Cortex of kidney (tissue), 1 donor: ENCODE measurements at places on chromosomes 6 and 20.

DNA sequence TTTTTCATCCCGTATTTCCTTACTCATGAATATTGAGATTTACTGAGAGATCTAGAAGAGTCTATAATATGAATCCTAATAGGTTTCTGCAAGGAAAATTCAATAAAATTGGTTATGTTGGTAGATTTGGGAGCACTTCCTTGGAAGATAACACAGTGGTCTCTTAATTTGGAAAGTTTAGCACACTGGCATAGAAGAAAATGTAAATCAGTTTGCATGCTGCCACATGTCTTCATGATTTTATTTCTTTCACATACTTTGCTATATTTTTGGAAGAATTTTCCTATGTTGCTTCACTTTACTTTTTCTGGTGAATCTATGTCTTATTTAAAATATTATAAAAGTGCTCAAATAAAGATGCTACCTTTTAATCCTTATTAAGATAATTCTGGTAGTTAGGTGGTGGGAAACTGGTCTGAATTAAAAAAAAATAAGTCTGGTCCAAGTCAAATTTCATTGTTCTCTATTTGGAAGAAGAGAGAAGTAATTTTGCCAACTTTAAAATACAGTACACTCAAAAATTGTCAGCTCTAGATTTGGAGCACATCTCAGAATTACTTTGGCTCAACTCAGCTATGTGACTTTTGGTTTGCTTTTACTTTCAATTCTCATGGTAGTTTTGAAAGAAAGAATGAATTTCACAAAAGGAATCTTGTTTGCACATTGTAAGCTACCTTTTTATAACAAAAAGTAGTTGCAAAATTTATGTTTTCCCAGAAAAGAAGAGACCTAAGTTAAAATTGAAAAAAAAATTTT is 197.3 kb downstream of the CENPW start:
- no peak for DNase-seq

- DNase-seq = no peak
These were observed 217.3 kb downstream of the ARID1B start for GRCh38 chr6:156994215-156995076.

GRCh38 chr6:81895511-81896185 is 143.2 kb upstream of the TENT5A start:
- DNase-seq = no peak

- no peak for DNase-seq
These were observed 5.3 kb upstream of the SERPINB6 start for GRCh38 chr6:2976571-2977085.

DNA sequence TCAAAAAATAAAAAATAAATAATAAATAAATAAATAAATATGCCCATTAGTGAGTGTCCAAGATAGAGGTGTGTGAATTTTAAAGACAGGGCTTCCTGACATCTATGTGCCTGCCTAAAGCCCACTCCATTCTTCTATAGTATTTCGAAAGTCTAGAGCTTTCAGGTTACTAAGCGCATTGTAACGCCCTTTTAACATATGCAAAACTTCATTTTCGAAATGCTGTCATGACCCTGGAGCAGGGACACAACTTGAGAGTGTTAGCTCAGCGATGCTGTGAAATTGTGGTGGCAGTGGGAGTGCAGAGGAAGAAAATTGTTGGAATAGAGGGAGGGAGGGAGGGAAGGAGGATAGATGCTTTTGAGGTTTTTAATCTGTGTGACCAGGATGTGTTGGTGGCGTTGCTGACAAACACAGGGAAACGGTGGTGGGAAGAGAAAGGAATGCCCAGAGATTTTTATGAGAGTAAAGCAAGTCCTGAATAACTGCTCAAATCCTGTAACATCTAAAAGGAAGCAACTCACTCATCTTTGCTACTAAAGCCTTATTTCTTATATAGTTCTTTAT is 169.3 kb downstream of the ARID1B start:
- no peak for DNase-seq

- DNase-seq = no peak
These were observed 2.9 kb upstream of the CHRNA4 start for GRCh38 chr20:63363981-63364561.

- no peak for DNase-seq
These were observed 19.0 kb downstream of the PACSIN1 start for GRCh38 chr6:34484899-34485298.

GRCh38 chr6:113909224-113909856 is 52.2 kb downstream of the MARCKS start:
- no peak for DNase-seq

DNA sequence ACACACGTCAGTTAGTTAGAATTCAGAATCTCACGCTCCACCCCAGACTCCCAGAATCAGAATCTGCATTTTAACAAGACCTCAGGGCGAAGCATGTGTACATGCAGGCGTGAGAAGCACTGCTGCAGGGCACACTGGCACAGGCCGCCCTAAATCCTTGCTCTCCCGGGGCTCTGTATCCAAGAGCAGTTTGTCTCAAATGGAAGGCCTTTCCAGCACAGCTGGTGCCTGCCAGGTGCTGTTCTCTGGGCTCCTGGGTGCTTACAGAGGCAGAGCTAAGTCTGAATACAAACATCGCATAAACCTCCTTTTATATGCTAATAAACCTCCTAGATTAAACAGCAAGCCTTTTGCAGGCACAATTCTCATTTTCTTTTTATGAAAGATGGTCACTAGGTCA is 119.1 kb upstream of the CD93 start:
- DNase-seq = no peak

DNA sequence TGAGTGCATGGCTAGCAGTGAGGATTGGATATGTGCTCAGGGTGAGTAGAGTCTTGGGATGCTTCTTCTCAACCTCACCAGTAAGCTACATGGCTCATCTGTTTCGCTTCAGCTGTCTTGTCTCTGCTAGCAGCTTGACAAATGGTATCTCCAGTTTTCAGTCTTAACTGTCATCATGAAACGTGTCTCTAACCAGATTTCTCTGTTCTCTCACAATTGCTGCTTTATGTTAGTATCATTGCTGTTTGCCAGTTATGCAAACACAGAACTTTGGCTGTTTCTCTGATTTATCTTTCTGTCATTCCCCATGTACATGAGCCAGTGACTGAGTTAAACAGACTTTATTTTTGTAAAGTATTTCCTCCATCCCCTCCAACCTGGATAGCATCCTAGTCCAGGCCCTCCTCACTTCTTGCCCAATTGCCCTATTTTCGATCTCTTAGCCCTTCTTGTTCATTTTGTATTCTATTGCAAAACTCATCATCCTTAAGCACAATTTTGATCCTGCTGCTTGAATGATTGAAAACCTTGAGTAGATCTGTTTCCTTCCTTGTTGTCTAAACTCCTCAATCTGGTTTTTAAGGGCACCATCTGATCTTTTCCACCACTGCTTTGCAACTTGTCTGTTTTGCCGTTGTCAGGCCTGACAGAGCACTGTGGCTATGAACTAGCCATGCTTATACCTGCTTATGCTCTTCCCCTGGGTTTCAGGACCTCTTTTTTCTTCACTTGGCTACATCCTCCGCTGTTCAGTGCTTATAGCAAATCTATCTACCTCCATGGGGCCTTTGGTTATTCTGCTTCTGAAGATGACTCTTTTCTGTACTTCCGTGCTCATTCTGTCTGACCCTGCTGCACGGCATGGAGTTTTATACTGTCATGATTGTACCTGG is 37.7 kb upstream of the ADIG start:
- DNase-seq = no peak

- no peak for DNase-seq
These were observed 15.5 kb downstream of the SIM1 start for GRCh38 chr6:100449239-100449691.

- no peak for DNase-seq
These were observed 24.1 kb downstream of the SCP2D1 start for GRCh38 chr20:18837718-18838117.

DNA sequence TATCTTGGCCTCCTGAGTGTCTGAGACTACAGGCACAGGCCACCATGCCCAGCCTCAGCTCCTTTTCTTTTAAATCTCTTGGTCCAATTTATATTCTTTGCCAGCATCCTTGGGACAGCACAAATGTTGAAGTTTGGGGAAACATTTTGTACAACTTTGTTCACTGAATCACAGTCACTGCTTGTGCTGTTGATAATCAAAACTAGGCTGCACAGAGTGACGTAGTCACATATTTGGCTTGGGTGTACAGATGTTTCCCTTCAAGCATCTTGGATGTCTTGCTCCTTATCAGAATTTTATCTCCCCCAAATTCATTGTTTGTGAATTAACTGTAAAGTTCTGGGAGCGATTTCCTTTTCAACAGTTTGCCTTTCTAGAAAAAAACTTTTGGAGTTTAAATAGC is 17.9 kb downstream of the CARMIL1 start:
- no peak for DNase-seq

DNA sequence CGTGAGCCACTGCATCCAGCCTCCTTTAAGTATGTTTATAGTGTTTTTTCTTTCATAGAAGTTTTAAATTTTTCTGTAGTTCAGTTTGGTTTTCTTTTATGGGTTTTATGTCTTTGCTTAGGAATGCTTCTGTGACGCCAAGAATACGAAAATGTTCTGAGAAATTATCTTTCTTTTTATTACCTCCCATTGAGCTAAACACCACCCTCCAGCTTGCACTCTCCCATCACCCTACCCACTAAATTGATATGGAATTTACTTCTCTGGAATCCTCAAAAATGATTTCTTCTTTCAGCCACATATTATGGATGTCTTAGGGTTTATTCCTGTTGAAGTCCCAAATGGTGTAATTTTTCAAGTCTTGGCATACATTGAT is 38.1 kb downstream of the JARID2 start:
- no peak for DNase-seq

GRCh38 chr6:161584051-161584450 is 310.2 kb upstream of the AGPAT4 start:
- no peak for DNase-seq
